NCI-H1930 (cell line): ENCODE measurements at places on chromosomes 7 and 10.

DNA sequence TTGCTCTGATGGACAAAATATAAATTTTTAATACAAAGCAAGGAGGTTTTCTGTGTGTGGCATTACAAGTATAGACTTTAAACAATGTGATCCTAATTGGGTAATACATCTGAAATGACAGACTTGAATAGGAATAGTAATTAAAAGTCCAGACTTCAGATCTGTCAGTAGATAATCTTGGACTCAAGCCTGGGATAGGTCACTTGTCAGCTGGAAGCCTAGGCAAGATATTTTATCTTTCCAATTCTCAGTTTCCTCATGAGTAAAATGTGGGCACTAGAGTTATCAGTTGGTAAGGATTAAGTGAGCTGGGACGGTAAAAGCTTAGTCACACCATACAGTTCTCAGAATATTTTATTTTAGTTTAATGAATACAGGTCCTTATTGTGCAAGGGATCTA, 10.4 kb upstream of the ZMYND11 start:
- DNase-seq = no peak

DNA sequence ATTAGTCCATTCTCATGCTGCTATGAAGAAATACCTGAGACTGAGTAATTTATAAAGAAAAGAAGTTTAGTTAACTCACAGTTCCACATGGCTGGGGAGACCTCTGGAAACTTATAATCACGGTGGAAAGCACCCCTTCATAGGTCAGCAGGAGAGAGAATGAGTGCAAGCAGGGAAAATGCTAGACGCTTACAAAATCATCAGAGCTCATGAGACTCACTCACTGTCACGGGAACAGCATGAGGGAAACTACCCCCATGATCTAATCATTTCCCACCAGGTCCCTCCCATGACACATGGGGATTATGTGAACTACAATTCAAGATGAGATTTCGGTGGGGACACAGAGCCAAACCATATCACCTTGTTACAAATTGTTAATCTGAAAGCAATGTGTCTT, 15.8 kb downstream of the TAS2R39 start:
- no peak for DNase-seq

DNA sequence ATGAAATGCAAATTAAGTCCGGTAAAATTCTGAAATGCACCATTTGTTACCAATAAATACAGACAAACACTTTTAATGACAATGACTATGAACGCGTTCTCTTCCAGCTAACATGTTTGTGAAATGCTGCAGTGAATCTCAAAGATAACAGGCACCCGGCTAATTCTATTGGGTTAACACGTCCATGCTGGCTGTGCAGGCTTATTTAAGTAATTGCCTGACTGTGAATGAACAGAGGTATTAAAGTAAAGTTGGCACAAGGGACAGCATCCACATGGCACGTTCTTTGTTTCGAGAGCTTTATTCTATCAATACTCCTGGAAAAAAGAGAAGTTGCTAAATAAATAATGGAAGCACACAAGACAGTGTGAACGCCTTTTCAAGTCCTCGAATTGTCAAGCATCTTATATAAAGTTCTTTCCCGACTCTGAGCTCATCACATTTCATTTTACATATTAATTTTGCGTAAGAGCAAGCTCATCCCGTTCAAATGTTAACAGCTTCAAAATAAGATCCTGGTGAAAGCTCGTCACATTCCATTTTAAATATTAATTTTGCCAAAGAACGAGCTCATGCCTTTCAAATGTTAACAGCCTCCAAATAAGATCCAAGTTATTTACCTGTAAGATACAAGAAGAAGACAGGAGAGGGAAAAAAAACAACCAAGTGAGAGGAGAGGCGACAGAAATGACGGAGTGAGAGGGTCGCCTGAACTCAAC, 111.3 kb upstream of the RHEB start:
- no peak for DNase-seq

GRCh38 chr10:405648-406047, 270.4 kb downstream of the ZMYND11 start:
- DNase-seq = no peak

- no peak for DNase-seq
Measured at GRCh38 chr10:77214799-77215198, 422.8 kb downstream of the KCNMA1 start.

DNA sequence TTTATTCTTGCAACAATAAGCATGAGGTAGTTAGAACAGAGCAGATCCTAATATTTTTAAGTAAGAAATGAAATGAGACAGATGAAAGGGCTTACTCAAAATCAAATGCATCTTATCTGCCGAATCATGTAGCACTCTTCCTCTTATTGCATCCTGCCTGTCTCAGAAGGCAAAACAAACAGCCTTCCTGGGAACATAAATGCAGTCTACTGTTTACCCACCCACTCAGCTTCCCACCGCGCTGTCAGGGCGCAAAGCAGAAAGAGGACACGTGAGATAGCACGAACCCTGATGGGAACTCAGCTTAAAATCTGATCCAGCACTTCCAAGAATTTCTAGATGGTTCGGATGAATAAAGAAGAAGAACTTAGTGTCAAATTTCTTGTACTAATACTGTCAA, 114.4 kb upstream of the CDK1 start:
- DNase-seq = peak; percentile 2

GRCh38 chr10:20776384-20777118, 120.6 kb downstream of the NEBL start:
- no peak for DNase-seq

GRCh38 chr10:35940141-35941041, 298.3 kb upstream of the FZD8 start:
- no peak for DNase-seq

DNA sequence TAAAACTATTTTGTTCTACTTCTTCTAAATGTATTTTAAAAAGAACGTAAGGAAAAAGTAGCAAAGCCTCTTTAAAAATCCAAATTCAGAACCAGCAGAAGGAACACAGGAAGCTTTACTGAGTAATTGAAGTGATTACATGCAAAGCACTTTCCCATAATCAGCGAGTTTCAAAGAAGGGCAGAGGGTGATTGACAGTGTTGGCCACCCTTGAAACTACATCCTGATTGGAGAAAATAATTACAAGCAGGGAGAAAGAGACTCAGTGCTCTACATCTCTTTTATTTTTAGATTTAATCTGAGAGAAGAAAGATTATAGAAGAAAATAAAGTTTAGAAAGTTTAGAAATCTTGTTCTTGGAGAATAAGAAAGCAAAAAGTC, 20.3 kb upstream of the HGF start:
- no peak for DNase-seq

- no peak for DNase-seq
Measured at GRCh38 chr10:105434970-105435369, 793.9 kb downstream of the SORCS3 start.
